ENCODE measurements at places on chromosomes 7 and 10.
A peak's percentile ranks its signal among the peaks of the same experiment; 100 is the strongest.

GRCh38 chr7:23347682-23348180 is 48.6 kb downstream of the MALSU1 start:
- no peak for DNase-seq

- DNase-seq = no peak
Measured at GRCh38 chr7:126005064-126005463, 1075.4 kb upstream of the POT1 start.

DNA sequence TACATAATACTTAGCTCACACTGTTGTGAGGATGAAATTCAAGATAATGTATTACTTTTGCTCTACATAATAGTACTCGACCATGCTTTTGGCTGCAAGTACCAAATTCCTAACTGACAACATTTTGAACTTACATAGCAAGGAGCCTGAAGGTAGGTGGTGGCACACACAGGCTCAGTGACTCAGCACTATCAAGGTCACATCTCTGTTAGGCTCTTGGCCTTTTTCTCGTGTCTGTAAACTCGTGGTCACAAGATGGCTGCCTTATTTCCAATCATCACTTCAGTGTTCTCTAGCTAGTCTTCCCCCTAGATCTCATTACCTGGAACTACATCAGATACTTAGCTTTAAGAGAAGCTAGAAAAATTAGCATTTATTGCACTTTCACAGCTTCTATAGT is 61.4 kb upstream of the ABCB5 start:
- no peak for DNase-seq

DNA sequence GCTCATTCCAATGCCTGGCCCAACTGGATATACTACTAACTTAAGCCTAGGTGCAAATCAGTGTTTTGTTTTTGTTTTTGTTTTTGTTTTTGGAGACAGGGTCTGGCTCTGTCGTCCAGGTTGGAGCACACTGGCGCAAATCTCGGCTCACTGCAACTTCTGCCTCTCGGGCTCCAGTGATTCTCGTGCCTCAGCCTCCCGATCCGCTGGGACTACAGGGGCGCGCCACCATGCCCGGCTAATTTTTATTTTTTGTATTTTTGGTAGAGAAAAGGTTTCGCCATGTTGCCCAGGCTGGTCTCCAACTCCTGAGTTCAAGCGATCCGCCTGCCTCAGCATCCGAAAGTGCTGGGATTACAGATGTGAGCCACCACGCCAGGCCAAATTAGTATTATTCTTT is 1.6 kb downstream of the PPP3CB start:
- no peak for DNase-seq

DNA sequence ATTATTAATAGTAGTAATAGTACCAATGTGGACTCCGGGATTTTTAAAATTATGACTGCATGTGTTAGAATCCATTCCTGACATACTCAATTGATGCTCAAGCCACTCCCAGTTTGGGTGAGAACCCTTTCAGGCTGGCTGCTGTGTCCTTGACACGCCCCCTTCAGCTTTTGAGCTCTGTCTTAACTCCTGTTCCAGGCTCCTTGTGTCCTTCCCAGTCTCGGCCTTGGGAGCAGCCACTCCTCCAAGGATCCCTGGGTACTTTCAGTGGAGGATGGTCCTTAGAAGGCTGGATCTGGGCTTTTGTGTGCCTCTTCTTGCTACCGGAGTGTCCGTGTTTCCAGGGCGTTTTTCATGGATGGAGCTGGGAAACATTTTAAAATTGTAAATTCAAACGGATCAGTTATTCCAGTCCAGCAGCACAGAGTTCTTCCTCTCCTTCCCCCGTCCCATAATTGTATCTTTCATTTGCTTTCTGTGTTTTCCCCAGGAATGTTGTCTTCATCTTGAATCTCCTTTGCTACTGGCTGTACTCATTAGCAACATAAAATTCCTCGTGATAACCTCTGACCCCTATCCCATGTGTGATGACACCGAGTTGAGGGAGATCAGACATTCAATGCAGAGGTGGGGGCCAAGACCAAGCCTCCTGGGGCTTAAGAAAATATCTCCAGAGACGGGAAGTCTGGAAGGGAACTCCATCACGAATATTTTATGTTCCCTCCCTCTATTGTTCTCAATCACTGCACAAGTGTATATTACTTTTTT is 40.0 kb upstream of the PFKFB3 start:
- DNase-seq = no peak

GRCh38 chr7:107850643-107851042 is 40.3 kb upstream of the DLD start:
- DNase-seq = no peak

GRCh38 chr10:86103391-86104101 is 263.0 kb downstream of the GRID1 start:
- DNase-seq = no peak

DNA sequence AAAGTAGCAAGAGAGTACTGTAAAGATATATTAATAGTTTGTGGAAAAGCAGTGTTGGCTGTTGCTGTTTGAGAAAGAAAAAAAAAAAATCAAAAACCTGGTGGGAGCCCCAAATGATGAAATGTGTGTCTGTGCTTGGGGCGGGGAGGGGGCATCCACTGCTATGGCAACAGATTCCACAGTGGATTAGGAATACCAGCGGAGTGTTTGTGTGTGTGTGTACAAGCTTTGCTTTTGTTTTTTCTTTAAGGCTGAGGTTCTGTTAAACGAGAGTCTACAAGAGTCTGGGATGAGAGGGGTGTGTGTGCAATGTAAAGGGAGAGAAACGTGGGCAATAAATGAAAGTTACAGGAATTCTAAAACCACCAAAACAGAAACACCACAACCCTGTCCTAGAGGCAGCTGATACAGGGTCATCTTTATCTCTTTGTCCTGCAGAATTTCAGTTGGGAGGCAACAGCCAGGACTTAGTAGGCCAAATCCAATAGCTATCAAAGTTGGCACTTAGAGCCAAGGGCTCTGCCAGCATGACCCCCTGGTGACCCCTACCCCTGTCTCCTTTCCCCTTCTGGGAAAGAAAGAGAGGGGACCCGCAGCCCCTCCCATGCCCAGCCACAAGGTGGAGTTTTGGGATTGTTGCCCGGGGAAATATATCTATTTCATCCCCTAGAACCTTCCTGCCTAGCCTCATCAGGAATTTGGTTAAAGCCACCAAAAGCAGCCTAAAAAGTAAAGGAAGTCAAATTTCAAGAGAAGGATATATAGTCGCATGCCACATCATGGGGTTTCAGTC is 85.4 kb downstream of the OSBPL3 start:
- DNase-seq = no peak

DNA sequence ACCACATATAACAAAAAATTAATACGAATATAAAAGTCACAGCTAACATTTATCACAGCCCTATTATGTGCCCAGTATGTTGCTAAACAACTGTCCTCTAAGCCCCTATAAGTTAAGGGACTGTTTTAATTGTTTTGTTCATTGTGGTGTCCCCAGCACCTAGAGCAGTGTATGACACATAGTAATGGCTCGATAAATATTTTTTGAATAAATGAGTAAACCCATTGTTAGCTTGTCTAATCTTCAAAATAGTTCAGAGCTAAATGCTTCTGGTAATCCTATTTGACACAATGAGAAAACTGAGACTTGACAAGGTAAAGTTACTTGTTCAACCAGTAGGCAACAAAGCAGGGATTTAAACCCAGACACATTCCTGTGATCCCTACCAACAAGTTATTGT is 78.4 kb upstream of the NEUROD6 start:
- DNase-seq = no peak

DNA sequence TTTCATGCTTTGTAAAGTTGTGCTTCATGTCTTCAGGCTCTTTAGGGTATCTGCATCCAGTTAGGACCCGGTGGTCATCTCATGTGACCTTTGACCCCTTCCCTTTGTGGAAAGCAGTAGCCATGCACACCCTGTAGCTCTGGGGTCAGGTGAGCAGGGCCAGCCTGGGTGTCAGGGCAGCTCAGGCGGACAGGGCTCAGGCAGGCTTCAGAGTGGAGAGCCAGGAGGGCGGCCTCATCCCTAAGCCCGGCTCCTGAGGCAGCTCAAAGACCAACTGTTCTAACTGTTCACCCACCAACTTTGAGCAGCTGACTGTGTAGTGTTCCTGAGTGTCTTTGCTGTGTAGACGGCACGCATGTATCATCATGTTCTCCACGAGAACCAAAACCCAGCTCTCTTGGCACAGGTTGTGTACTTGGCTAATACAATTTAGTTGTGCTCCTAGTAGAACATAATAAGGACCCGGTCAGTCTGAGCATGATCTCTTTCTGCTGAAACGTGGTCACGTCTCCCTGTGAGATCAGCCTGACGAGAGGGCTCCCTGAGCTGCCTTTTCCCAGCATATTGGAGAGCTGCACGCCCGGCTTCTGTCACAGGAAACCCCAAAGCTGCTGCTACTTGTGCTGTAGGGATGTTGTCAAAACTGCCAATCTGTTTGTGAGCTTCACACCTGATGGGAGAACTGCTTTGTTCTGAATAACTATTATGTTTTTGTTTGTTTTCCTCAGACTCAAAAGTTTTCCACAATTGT is 30.0 kb downstream of the EEPD1 start:
- no peak for DNase-seq

GRCh38 chr10:132061030-132061429 is 4.7 kb upstream of the JAKMIP3 start:
- no peak for DNase-seq

- peak; percentile 39 for DNase-seq
Measured at GRCh38 chr10:14549496-14549895, 218.8 kb upstream of the FRMD4A start.

GRCh38 chr7:154744861-154745258 is 258.1 kb downstream of the PAXIP1 start:
- no peak for DNase-seq

GRCh38 chr10:89940076-89940475 is 238.7 kb downstream of the KIF20B start:
- DNase-seq = no peak

All from amygdala (tissue), 56 donors.